ENCODE measurements at places on chromosomes 3 and 15. TPM values are rescaled to one million over a fixed set of nuclear protein-coding genes. Genes with fewer than 3 reads are reported as not detected.

- no peak for DNase-seq
Measured at GRCh38 chr15:73924171-73924921, 1.9 kb upstream of the LOXL1 start.

- no peak for DNase-seq
Measured at GRCh38 chr3:23709987-23710386, 95.8 kb upstream of the UBE2E1 start.

DNA sequence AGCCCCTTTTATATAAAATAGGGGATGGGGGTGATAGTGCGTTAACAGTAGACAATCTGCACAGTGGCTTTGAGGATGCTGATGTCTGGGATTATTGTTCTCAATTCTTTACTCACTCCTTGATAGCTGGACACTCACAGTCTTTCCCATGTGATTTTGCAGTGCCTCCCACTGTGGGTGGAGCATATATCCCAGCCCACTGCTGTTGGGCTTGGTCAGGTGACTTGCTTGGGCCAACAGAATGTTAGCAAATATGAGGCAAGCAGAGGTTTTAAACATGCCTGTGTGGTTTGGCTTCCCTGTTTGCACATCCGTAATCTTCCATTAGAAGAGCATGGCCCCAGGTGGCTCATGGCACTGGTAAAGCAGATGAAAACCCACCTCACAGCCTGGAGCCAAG lies 46.5 kb downstream of the CPA3 start:
- DNase-seq: no peak

DNA sequence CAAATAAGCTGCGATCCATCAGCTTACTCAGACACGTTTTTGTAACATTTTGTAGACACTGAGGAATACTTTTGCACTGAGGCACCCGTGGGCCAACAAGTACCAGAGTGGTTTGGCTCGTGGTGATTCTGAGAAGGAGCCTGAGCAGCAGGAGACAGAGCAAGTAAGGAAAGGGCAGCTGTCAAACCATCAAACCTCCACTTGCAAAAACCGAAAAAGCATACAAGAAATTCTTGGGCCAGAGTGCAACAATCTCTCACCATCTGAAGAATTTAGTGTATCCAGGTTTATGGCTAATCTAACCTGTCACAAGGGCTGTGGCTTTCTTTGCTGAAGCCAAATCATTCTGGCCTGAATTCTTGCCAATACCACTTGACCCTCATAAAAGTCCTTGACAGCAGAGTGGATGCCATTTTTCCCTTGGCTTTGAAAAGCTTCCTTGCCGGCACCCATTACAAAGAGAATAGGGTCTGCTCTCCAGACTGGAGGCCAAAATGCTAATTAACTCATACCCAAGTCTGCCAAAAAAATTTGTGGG lies 56.7 kb downstream of the MYO1E start:
- DNase-seq: no peak

DNA sequence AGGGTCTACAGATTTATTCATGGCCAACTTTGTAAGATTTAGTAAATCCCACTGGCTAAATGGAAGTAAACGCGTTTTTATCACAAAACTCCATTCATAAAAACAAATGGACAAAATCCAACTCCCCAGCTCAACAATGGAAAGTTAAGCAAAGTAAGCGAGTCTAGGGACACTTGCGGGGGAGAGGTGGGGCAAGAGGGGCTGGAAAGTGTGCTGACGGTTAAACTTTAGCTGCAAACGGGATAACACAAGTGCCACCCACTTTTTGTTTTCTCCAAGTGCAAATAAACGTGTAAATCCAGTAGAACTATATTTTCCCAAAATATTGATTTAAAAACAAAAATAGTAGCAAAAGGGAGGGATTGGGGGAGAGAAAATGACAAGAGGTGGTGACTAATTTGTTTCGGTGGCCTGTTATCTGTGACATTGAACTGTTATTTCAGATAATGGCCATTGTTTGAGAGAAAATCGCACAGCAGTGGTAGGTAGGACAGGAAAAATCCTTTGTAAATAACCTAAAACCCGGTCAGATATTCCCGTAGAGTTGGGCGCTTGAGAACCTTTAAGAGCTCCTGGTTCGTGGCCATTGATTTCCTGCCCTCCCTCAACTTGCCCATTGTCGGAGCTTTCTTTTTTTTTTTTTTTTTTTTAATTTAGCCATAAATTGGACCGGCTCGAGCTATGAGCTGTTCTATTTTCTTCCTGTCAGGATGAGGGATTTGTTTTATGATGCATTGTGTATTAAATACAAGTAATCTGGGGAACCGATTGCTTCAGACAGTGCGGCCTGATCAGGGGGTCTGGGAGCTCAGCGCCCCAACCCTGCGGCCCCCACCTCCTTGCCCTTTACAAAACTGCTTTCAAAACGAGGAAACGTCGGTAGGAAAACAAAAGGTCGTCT lies 514.8 kb downstream of the MECOM start:
- DNase-seq: no peak

- DNase-seq: no peak
Measured at GRCh38 chr3:193573403-193574191, 18.9 kb upstream of the ATP13A4 start.

GRCh38 chr15:73583544-73583943 lies 49.6 kb downstream of the NPTN start:
- DNase-seq: no peak

GRCh38 chr15:78056714-78057269 lies 20.7 kb downstream of the TBC1D2B start:
- DNase-seq: no peak

- no peak for DNase-seq
Measured at GRCh38 chr3:88678747-88679146, 428.7 kb upstream of the EPHA3 start.

DNA sequence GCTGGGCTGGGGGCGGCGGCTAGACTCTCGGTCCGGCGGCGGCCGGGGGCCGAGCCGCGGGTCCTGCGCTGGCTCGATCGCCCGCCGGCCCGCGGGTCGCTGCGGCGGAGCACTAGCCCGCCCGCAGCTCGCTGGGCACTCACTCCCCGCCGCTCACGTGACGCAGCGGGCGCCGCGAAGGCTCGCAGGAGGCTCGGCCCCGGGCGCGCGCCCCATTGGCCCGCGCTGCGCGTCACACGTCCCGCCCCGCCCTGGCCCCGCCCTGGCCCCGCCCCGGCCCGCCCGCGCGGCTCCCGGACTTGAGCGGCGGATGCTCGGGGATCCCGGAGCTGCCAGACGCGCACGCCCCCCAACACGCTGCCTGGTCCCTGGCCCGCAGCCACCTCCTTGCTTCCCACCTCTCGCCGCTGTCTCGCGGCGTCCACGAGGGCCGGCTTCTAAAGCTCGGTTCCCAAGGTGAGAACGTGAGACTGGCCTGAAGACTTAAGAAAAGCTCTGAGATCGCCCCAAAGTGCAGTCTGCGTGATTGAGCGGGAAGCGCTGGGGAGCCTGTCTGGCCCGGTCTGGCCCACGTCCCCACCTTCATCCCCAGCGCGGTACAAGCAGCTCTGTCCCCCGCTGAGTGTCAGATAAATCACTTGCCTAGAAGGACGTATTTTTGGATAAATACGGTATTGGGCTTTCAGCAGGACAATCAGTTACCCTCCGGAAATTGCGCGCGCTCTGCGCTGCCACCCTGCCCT lies at the start of gene KLF15:
Gene KLF15 (minus strand): TSS at position 114 of the 743 bp plus-strand sequence. CDS start 4,486 bp downstream, outside the sequence.
- DNase-seq: peak; percentile 72

DNA sequence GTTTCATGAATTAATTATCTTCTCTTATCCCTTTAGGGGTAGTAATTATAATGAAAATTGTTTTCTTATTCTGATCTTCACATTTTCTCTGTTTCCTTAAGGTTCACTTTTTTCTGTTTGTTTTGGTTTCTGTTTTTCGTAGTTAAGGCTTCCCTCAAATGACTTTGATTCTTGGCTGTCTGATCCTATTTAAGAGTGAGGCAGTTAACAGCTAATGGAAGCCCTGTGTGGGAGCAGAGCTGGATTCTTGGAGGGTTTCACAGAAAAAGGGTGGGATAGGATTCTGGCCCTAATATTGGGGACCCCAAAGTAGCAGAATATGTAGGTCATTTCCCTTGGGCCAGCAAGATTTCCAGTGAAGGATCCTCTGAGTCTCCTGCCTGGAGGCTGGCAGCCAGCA lies 6.8 kb upstream of the AMOTL2 start:
- DNase-seq: no peak

DNA sequence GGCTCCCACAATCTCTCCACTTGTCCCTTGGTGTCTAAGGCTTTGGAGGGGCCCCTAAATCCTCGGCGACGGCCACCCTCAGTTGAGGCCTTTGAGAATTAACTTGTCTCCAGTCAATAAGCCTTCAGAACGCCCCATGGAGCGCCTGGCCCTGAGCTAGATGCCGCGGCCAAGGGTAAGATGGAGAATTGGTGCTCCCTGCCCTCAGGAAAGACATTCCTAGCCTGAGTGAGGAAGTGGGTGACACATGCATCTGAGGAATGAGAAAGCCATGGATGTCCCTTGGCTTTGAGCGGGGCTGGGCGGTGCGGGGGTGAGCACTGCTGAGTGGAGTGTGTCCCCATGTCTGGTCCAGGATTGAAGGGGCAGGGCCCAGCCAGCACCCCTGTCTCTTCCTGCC lies 13.3 kb downstream of the ITIH4 start:
- no peak for DNase-seq

DNA sequence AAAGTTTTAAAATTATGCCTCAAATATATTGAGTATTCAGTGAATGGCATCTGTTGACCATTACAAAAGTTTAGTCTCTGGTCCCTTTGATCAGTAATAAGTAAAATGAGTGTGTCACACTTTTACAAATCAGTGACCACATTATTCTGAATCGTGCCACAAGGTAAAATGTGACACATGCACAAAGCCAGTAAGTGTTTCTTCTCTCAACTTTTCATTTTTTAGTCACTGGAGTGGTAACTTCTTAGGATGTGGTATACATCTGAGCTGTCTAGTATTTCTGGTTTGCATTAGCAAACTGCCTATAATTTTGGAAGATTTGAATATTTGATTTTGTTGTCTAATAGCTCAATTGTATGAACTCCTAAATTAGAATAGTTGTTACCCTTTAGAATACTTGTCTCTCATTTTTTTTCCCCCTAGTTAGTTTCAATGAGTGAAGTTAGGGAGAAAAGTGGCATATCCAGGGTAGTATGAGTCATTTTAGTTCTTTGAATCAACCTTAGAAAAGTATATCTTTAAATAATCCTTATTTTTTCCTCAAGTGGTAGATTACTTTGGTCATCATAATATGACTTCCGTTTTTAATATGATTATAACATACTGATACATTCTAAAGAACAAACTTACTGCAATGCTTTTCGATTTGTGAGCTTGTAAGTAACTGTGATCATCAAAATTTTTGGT lies 18.1 kb downstream of the DNAJC13 start:
- no peak for DNase-seq

- DNase-seq: no peak
Measured at GRCh38 chr3:10932596-10932995, 60.0 kb upstream of the SLC6A1 start.

DNA sequence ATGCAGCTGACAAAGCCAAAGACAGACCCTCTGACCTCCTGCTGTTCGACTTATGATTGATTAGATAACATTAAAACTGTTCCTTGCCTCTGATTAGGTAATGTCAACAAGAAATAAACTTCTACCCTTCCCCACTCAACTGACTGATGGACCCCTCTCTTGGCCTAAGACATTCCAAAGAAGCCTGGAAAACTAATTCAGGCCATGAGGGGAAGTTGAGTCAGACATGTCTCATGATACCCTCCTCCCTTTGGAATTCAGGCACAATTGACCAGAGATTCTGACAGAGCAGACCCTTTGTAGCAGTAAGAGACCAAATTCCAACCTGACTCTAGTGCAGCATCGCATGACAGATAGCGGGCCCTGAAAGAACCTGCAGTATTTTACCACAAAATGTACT lies 354.5 kb downstream of the OCA2 start:
- no peak for DNase-seq

DNA sequence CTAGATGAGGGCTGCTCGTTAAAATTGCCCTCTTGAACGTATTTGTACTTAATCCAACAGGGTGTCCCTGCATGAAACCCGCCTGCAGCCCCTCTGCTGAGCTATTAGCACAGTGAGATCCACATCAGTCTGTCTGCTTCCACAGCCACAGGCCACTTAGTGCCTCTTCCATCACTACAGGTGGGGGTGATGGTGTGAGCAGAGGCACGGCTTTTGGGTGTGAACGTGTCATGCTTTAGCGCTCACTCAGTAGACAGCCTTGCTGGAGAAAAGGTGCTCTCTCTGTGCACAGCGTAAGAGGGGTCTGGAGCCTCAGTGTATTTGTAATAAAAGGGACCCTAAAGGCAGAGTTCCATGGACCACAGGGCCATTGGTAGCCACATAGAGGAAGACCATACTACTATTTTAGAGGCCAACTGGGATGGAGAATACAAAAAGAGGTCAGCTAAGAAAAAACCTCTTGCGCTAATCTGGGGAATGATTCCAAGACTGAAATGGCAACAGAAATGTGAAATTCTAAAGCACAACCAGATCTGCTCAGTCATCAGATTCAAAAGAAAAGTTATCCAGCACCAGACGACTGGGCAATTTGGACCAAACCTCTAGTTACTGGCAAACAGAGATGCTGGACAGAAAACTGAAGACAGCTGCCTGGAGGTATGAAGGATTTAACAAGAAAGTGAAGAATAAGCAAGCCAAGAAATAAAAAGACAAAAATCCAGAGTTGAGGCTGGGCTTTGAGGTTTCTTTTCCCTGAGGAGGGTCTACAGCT lies 120.2 kb downstream of the ATP10A start:
- DNase-seq: no peak

GRCh38 chr3:40240921-40241320 lies 68.6 kb upstream of the EIF1B start:
- DNase-seq: no peak

- no peak for DNase-seq
Measured at GRCh38 chr3:173700336-173700735, 302.8 kb downstream of the NLGN1 start.

DNA sequence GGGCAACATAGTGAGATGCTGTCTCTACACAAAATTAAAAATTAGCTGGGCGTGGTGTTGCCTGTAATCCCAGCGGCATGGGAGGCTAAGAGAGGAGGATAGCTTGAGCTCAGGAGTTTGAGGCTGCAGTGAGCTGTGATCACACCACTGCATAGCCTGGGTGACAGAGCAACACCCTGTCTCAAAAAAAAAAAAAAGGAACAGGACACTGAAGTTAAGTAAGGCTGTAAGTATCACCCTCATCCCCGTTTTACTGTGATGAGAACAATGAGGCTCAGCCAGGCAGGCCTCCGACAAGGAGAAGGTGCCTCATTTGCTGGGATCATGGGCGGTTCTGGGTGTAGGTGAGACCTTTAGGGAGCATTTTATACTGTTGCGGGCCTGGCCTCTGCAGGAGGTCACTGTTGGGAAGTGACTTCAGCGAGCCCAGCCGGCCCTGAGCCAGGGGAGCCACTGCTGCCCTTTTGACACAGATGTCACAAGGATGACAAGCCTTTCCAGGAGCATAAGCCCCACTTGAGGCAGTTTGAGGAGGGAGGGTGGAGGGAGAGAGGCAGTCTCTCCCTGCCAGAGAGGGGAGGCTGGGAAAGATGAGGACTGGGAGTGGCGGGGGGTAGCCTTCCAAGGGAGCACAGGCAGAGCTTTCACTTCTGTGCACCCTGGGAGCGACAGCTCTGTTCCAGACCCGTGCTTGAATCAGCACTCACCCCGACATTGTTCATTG lies 30.8 kb downstream of the IRAK2 start:
- no peak for DNase-seq

STRIT1 gene
- not detected for polyA plus RNA-seq

STRA6 gene
- polyA plus RNA-seq: 46.4 TPM

CCDC54 gene
- polyA plus RNA-seq: 0.14 TPM

MYO5A gene
- 7.2 TPM for polyA plus RNA-seq

SPINK8 gene
- 0.35 TPM for polyA plus RNA-seq

MME gene
- 433 TPM for polyA plus RNA-seq

STXBP5L gene
- polyA plus RNA-seq: 0.26 TPM

CCR1 gene
- 2.6 TPM for polyA plus RNA-seq

ZCWPW2 gene
- polyA plus RNA-seq: 1.8 TPM

Measured in left renal pelvis (tissue), 4 donors.